ENCODE measurements at places on chromosomes 1 and 21.

GRCh38 chr21:32916522-32917099 is 109.1 kb upstream of the OLIG2 start:
- DNase-seq = no peak

GRCh38 chr21:14600569-14601297 is 54.6 kb upstream of the SAMSN1 start:
- DNase-seq = no peak

- DNase-seq = no peak
These were observed 2.3 kb upstream of the DMRTA2 start for GRCh38 chr1:50425376-50426107.

GRCh38 chr1:205438213-205439158 is 16.6 kb upstream of the LEMD1 start:
- no peak for DNase-seq

- DNase-seq = no peak
These were observed 200.0 kb downstream of the NFIA start for GRCh38 chr1:61282387-61282786.

DNA sequence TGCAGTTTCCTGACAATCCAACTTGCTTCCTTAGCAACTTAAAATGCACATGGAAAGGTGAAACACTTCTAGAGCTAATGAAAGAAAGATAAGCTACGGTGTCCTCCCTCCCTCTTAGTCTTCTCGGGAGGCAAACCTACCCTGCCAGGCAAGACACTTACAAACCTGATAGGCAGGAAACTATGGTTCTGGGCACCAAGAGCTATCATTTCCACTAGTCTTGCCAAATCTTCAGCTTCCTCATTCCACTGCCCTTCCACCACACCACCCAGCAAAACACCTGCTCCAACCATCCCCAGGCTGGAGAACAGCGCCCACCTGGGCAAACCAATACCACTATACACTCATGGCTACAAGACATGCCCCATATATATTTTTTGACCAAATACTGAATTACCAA is 15.2 kb downstream of the NDC1 start:
- no peak for DNase-seq

DNA sequence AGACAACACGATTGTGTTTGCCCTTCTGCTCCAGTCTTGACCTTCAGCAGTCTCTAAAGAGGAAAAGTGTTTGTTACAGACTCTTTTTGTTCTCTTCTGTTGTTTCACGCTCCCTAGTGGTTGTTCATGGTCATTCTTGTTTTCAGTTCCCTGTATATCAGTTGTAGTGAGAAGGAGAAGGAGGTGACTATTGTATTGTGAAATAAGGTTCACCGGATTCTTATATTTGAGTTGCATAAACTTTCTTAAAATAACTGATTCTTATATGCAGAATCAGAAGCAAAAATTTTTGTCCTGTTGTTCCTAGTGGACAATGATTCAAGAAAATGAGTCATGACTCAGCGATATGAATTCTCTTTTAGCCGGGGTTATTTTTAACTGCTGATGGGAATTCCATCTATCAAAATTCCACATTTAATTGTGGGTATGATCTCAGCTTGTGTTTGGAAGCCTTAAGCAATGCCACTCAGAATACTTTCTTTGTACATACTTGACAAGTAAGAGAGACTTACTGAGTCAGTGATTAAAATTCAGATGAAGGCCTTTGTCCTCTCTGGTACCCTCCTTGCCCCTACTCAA is 152.2 kb downstream of the CLEC20A start:
- DNase-seq = no peak

DNA sequence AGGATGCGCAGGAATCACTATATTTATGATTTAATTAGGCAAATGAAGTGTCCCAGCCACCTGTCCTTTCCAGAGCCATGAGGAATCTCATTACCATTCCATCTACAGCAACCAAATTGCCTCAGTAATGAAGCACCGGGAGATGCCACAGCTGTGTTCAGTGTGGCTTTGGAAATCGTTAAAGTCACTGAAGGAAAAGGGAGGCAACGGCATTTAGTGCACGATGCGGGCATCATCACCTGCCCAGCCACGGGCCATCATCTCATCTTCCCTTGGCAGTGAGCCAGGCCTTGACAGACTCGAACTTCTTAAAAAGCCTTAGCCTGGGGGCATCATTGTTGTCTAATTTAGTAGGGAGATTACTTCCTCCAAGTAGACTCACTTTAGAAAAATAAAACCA is 67.8 kb downstream of the CNIH3 start:
- no peak for DNase-seq

DNA sequence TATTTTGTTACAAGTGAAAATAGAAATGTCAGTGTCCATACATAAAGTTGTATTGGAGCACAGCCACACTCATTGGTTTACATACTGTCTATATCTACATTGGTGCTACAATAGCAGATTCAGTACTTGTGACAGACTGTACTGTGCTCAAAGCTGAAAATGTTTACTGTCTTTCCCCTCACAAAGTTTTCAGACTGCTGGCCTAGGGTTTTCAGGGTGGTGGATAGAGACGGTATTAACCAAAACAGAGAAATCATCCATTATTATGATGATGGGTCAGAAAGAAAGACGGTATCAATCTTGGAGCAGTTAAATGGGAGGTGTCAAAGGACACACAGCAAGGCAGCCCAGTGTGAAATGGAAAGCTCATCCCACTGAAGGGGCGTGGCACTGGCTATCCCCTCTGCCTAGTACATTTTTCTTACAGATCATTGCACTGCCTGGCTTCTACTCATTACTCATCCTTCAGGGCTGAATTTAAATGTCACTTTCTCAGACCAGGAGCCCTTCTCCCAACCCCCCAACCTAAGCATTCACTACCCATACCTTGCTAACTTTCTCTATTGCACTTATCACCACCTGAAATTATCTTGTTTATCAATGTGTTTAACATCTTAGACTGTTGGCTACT is 10.2 kb downstream of the JAK1 start:
- no peak for DNase-seq

DNA sequence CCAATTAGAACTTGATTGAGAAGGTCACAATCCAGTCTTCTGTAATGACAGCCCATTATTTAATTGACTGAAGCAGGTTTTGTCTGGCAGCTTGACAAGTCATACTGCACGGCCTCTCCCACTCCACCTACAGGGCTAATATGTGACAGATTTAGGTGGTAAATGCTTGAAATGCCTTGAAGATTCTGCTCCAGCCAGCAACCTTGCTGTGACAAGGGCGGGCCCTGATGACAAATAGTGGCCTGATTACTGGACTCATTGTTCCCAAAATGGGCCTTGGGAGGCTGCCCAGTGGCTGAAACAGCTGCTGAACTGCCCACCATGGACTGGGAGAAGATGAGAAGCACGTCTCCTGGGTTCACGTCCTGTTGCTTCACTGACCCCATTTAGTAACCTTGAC is 30.0 kb upstream of the CRNN start:
- DNase-seq = no peak

DNA sequence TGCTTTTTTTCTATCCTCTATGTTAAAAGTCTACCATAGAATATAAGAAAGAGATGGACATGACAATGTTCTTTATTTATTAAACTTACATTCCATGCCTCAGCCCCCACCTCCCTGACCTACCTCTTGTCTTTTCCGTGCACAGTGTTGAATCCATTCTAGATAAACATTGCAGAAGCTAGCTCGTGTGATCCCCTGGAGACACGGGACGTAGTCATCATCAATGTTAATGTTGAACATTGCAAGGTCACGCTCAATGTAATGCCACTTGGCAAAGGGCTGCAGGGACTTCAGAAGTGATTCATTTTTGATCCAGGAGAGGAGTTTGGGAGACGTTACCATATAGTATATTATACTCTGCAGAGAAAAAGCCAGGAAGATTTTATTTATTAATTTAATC is 66.4 kb downstream of the NTPCR start:
- no peak for DNase-seq

GRCh38 chr1:179095377-179095776 is 13.5 kb downstream of the TOR3A start:
- DNase-seq = no peak

GRCh38 chr1:227913764-227914721 is 33.7 kb downstream of the WNT9A start:
- DNase-seq = no peak

- DNase-seq = no peak
These were observed 597.3 kb upstream of the ADGRL4 start for GRCh38 chr1:79603843-79604242.

- DNase-seq = no peak
These were observed 14.2 kb downstream of the RGS8 start for GRCh38 chr1:182670032-182670749.

DNA sequence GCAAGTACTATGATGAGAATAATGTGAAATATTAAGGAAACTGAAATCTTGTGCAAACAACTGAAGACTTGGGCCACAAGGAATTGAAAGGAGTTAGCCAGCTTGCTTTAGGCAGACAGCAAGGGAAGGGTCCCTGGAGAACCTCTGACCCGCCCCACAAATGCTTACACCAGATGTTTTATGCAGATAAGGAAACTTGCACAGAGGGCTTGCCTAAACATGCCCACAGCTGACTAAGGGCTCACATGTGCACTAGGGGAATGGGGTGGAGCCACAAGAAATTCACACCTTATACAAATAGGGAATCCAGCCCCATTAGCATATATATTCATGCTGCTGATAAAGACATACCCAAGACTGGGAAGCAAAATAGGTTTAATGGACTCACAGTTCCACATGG is 86.1 kb upstream of the CYYR1 start:
- DNase-seq = no peak

- no peak for DNase-seq
These were observed 219.2 kb downstream of the PTPRC start for GRCh38 chr1:198858033-198858432.

GRCh38 chr1:185843297-185843869 is 109.2 kb downstream of the HMCN1 start:
- DNase-seq = no peak

GRCh38 chr1:164748253-164748899 is 189.4 kb downstream of the PBX1 start:
- no peak for DNase-seq

All from stimulated activated CD4-positive, alpha-beta T cell treated with anti-CD3 and anti-CD28 coated beads, Interleukin-1b, Interleukin-23, amount 100 ng/mL, for 1 hour (primary cell).